ENCODE measurements at places on chromosomes 1 and 21.
A peak's percentile ranks its signal among the peaks of the same experiment; 100 is the strongest.

- H3K27me3 ChIP-seq: no peaks in the 10 kb centered on the region
- no peak overlapping the region for H3K27ac ChIP-seq
- no peaks in the 10 kb centered on the region for H3K36me3 ChIP-seq
- peaks cover 5% of the 10 kb centered on the region for H3K4me1 ChIP-seq
Measured at GRCh38 chr1:228794810-228795209, 59.5 kb downstream of the RHOU start.

GRCh38 chr1:60279798-60280197 is 206.2 kb upstream of the C1orf87 start:
- H3K4me3 ChIP-seq: no peak overlapping the region
- H3K36me3 ChIP-seq: no peaks in the 10 kb centered on the region
- H3K4me1 ChIP-seq: no peaks in the 10 kb centered on the region
- DNase-seq: no peak

DNA sequence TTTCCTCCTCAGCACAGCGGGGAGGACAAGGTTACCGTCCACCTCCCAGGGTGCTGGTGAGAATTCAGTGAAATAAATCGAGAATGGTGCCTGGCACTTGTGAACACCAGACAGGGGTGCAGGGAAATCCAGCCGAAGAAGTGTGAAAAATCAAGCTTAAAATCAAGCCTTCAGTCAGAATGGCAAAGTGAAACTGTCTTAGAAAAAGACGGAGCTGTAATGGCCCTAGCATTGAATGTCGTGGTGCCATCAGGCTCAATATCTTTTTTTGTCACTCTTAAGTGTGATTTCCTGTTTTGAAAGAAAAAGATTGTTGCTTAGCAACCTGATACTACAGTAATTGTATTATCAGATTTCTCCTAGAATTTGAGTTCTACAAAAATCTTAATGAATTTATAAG is 22.1 kb downstream of the EDARADD start:
- H3K36me3 ChIP-seq: no peaks in the 10 kb centered on the region
- H3K4me3 ChIP-seq: no peak overlapping the region
- H3K4me1 ChIP-seq: no peaks in the 10 kb centered on the region
- H3K27ac ChIP-seq: no peak overlapping the region
- no peak for DNase-seq

- H3K36me3 ChIP-seq: peaks cover 58% of the 10 kb centered on the region
- no peaks in the 10 kb centered on the region for H3K27me3 ChIP-seq
- peaks cover 34% of the 10 kb centered on the region for H3K4me1 ChIP-seq
- peak overlapping the region; percentile 81 for H3K27ac ChIP-seq
Measured at GRCh38 chr1:37486680-37487618, 12.6 kb downstream of the ZC3H12A start.

DNA sequence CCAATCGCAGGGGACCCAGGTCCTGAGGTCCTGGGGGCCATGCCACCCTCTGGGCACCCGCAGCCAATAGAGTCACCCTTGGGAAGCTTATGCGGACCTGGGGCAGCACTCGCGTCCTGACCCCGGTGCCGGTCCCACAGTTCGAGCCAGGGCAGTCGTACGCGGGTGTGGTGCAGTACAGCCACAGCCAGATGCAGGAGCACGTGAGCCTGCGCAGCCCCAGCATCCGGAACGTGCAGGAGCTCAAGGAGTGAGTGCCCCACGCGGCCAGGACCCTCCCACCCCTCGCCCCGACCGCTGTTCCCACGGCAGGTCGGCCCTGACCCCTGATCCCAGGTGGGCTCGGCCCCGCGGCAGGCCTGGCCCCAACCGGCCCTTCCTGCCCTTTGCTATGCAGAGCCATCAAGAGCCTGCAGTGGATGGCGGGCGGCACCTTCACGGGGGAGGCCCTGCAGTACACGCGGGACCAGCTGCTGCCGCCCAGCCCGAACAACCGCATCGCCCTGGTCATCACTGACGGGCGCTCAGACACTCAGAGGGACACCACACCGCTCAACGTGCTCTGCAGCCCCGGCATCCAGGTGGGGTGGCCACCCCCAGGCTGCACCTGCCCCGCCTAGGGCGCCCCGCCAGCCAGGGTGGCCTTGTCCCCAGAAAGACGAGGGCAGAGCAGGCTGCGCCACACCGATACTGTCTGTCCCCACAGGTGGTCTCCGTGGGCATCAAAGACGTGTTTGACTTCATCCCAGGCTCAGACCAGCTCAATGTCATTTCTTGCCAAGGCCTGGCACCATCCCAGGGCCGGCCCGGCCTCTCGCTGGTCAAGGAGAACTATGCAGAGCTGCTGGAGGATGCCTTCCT is 20.5 kb downstream of the COL6A1 start:
- no peaks in the 10 kb centered on the region for H3K36me3 ChIP-seq
- no peak overlapping the region for H3K4me3 ChIP-seq
- H3K27ac ChIP-seq: no peak overlapping the region

DNA sequence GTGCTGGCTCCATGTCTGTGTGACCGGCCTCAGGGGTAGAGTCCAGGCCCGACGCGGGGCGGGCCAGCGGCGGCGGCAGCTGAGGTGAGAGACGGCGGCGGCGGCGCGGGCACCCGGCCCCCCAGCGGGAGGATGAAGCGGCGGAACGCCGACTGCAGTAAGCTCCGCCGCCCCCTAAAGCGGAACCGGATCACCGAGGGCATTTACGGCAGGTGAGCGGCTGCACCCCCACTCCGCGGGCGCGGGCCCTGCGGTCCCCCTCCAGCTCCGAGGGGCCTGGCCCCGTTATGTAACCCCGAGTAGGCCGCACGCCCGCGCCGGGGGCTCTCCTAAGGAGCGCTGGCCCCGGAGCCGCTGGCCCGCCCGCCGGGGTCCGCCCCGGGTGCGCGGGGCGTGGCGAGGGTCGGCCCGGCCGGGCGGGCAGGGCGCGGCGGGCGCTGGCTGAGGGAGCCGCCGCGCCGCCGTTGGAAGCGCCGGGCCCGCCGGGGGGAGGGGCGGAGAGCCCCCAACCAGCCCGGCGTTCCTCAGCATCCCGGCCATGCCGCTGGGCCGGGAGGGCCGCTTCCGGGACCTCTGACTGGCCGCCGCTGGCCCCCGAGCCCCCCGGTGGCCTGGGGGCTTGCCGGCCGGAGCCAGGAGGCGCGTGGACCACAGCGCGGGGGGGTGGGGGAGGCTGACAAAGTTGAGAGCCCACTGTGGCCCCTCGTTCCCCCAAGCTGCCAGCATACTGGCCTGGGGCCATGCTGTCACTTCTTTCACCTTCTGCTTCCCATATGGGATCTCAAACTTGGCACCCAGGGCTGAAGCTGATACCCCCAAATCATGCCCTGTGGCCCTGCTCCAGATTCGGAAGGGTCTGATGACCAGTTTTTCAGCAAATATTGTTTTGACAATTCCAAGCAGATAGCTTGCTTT is 527 bp downstream of the MACO1 start:
- peaks cover 27% of the 10 kb centered on the region for H3K4me1 ChIP-seq
- no peaks in the 10 kb centered on the region for H3K27me3 ChIP-seq
- peak overlapping the region; percentile 96 for H3K4me3 ChIP-seq
- DNase-seq: no peak
- H3K27ac ChIP-seq: peak overlapping the region; percentile 99

GRCh38 chr21:33293136-33293535 is 27.0 kb downstream of the IL10RB start:
- no peak overlapping the region for H3K4me3 ChIP-seq
- H3K27me3 ChIP-seq: no peaks in the 10 kb centered on the region
- peaks cover 91% of the 10 kb centered on the region for H3K36me3 ChIP-seq

GRCh38 chr1:107531065-107531908 is 390.4 kb downstream of the NTNG1 start:
- no peak overlapping the region for H3K4me3 ChIP-seq
- H3K27me3 ChIP-seq: no peaks in the 10 kb centered on the region
- no peak overlapping the region for H3K27ac ChIP-seq
- H3K36me3 ChIP-seq: no peaks in the 10 kb centered on the region
- no peak for DNase-seq

DNA sequence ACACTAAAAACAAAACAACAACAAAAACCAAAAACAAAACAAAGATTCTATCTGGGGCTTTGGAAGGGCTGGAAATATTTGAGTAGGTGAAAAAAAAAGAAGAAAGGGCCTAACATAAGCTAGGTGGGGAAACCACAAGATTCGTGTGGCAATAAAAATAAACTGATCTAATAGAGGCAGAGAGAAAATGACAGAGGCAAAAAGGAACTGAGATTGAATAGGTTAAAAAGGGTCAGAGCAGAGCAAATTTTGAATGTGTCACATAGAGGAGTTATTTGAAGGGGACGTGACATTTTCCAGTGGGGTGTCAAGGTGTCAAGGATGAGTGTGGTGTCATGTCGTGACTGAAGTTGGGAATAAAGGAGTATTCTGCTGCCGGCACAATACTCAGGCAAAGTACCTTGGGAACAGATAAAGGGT is 65.2 kb upstream of the RALGPS2 start:
- H3K27me3 ChIP-seq: no peaks in the 10 kb centered on the region
- DNase-seq: no peak
- peaks cover 7% of the 10 kb centered on the region for H3K4me1 ChIP-seq
- no peaks in the 10 kb centered on the region for H3K36me3 ChIP-seq
- no peak overlapping the region for H3K4me3 ChIP-seq
- H3K27ac ChIP-seq: no peak overlapping the region

DNA sequence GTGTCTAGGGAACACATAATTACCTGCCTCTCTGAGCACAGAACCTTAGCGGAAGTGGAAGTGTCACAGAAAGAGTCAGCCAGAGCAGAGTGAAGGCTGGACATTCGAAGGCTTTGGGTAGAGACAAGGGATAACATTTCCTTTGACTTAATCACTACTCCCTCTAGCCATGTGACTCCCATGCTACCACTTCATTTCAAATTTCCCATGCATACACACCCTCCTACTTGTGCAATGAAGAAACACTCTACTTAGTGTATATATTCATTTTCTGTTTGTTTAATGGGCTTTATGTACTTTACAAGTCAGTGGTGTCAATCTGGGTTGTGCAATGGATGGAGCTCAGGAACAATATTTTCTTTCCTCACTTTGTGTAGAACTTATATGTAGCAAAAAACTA is 6.9 kb downstream of the ANKRD35 start:
- no peak overlapping the region for H3K27ac ChIP-seq
- no peaks in the 10 kb centered on the region for H3K4me1 ChIP-seq
- no peak for DNase-seq

- no peak overlapping the region for H3K4me3 ChIP-seq
- no peaks in the 10 kb centered on the region for H3K4me1 ChIP-seq
- no peak overlapping the region for H3K27ac ChIP-seq
- DNase-seq: no peak
- H3K27me3 ChIP-seq: no peaks in the 10 kb centered on the region
Measured at GRCh38 chr1:162554258-162554657, 7.3 kb upstream of the UAP1 start.

DNA sequence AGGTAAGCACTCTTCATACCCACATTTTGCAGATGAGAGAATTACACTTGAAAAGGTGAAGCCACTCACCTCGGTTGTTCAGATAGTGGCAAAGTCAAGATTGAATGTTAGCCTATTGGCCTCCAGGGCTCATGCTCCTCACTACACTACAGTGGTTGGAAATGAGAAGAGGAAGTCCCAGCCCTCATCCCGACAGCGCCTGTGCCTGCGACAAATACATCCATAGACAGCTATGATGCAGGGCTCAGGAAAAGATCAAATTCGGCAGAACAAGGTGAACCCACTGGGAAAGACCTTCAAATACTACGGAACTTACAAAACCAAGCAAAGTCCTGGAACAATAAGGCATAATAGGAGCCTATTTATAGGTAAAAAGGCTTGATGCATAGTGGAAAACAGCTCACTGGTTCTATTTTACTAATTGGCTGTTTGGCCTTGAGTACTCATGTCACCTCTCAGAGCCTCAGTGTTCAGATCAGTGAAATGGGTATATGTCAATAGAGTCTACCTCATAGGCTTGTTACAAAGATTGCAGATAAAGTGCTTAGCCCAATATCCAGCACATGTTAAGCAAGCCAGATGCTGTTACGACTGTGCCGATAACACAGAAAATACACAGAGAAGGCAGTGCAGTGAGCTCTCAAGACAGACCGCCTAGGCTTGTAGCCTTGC is 3.5 kb downstream of the SPOCD1 start:
- H3K4me3 ChIP-seq: no peak overlapping the region
- H3K4me1 ChIP-seq: no peaks in the 10 kb centered on the region
- H3K27me3 ChIP-seq: no peaks in the 10 kb centered on the region

GRCh38 chr1:58304346-58304975 is 242.1 kb downstream of the OMA1 start:
- no peaks in the 10 kb centered on the region for H3K4me1 ChIP-seq
- H3K27ac ChIP-seq: no peak overlapping the region
- H3K36me3 ChIP-seq: no peaks in the 10 kb centered on the region
- H3K4me3 ChIP-seq: no peak overlapping the region
- DNase-seq: no peak

Data from CD14-positive monocyte (primary cell).